ENCODE measurements at places on chromosomes 12 and 14. TPM values are rescaled to one million over a fixed set of nuclear protein-coding genes. Genes with fewer than 3 reads are reported as not detected.

Gene NEUROD4
- total RNA-seq = not detected

Gene SLC39A2
- total RNA-seq = not detected

DNA sequence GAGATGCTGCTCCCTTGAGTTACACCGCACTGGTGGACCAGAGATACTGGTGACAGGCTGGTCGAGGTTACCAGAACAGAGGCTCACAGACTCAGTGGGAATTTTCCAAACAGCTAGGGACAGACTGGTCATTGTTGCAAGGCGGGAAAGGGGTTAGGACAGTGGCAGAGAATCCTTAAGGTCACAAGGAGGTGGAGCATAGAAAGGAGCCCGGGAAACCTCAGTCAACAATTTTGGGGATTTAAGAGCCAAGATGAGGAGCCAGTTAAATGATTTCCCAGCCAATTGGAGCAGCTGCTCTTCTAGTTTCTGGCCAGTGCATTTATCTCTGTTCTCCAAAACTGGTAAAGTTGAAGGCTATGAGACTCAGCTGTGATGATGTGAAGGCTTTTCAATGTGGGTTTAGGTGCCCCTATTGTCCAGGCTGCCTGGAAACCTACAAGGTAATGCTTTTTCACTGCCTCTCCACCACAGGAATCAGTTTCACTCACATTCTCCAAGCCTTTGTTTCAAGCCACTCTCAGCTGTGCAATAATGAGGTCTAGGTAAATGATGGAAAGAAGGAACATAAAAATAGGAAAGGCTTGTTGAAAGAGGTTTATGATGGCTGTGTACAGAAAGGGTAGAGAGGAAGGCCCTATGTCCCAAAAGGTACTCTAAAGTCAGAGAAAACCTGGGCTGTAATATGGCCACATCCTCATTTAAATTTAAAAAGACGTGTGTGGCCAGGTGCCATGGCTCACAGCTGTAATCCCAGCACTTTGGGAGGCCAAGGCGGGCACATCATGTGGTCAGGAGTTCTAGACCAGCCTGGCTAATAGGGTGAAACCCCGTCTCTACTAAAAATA lies 7.0 kb upstream of the TNS2 start:
- no peak for DNase-seq

DNA sequence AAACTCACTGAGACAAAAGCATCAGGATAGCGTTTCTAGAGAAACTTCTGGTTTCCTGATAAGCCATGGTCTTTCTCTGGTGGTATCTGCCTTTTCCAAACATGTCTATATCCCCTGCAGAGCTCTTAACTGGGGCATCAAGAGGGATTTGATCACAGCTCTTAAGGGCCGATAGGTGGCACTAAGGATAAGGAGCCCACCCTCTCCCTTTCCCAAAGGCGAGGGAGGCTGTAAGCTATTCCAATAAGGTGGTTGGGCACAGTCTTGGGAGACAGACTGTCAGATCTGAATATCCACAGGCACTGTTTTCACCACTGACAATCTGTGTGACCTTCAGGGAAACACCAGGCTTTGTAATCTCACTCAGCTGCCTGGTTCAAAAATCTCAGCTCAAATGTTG lies 206.0 kb downstream of the ADGRD1 start:
- no peak for DNase-seq

DNA sequence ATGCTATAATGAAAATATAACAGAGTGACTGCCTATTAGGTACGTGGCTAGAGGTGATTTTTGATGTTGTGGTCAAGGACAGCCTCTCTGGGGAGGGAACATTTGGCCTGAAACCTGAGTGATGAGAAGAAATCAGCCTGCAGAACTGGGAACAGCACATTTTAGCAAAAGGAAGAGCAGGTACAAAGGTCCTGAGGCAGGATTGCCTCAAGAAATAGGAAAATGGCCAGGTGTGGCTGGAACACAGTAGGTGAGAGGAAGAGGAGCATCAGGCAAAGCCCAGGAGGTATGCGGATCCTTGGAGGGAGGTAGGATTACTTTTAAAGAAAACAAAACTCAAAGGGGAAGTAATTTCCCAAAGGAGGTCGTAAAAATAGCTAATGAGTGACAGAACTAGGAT lies 582.9 kb downstream of the MED13L start:
- no peak for DNase-seq

All from left ventricle myocardium inferior (tissue), 1 donor.